ENCODE measurements at places on chromosomes 4 and X.

DNA sequence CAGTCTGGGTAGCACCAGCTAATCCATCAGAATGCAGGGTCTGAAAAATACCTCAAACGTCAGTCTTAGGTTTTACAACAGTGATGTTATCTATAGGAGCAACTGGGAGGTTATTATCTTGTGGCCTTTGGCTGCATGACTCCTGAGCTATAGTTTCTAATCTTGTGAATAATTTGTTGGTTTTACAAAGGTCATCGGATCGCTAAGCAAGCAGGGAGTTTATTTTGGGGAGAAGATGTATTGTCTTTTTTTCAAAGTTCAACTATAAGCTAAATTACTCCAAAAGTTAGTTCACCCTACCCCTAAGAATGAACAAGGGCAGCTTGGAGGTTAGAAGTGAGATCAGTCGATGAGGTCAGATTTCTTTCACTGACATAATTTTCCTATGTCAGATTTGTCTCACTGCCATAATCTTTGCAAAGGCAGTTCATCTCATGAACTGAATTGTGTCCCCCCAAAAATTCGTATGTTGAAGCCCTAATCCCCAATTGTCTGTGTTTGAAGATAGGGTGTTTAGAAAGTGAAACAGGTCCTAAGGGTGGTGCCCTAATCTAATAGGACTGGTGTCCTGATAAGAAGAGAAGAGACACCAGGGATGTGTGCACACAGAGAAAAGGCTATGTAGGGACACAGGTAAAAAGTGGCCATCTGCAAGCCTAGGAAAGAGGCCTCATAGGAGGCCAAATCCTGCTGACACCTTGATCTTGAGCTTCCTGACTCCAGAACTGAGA lies 175.8 kb upstream of the GALNT7 start:
- H3K4me3 ChIP-seq: no peak overlapping the region
- no peak overlapping the region for H3K27ac ChIP-seq
- H3K4me1 ChIP-seq: no peaks in the 10 kb centered on the region
- no peaks in the 10 kb centered on the region for H3K27me3 ChIP-seq
- no peaks in the 10 kb centered on the region for H3K36me3 ChIP-seq

DNA sequence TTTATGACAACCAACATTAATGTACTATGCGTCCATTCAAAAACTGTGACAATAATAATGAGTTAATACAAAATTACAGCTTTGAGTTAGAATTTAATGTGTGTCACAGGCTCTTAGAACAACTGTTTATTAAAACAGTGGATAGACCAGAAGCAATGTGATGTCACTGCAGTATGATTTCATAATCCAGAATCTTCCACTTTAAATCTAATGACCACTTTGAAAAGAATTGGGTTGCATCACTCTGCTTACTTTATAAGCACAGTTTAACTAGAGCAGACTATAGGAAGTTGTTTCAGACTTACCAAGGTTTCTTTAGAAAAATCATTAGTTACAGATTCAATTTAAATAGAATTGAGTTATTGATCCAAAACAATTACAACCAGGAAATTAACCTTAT lies 758.5 kb downstream of the KCTD8 start:
- H3K36me3 ChIP-seq: no peaks in the 10 kb centered on the region
- H3K27ac ChIP-seq: no peak overlapping the region
- H3K27me3 ChIP-seq: no peaks in the 10 kb centered on the region
- DNase-seq: no peak
- no peak overlapping the region for H3K4me3 ChIP-seq

- no peak overlapping the region for H3K4me3 ChIP-seq
- no peak for DNase-seq
- no peaks in the 10 kb centered on the region for H3K4me1 ChIP-seq
- no peak overlapping the region for H3K27ac ChIP-seq
- no peaks in the 10 kb centered on the region for H3K36me3 ChIP-seq
- no peaks in the 10 kb centered on the region for H3K27me3 ChIP-seq
Observed at GRCh38 chrX:132834741-132835140, 123.7 kb downstream of the HS6ST2 start.

GRCh38 chr4:123055943-123056342 lies 133.5 kb upstream of the NUDT6 start:
- no peak overlapping the region for H3K4me3 ChIP-seq
- no peak overlapping the region for H3K27ac ChIP-seq
- no peak for DNase-seq
- no peaks in the 10 kb centered on the region for H3K27me3 ChIP-seq
- no peaks in the 10 kb centered on the region for H3K36me3 ChIP-seq

DNA sequence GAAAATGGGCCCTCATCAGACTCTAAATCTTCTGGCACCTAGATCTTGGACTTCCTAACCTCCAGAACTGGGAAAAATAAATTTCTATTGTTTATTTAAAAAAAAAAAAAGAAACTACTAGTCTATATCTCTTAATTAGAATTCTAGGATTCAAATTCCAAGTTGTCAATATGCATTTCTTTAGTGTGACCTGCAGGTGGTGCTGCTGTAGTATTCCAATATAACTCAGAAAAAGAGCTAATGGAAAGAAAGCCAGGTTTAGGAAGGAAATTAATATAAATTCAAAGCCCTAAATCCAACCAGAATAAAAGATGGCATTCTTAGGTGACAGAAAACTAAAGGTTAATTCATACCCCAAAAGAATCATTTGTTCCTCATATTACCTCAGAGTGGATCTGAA lies 80.0 kb upstream of the NALF2 start:
- no peak overlapping the region for H3K27ac ChIP-seq
- no peaks in the 10 kb centered on the region for H3K27me3 ChIP-seq
- DNase-seq: no peak
- H3K4me3 ChIP-seq: no peak overlapping the region

GRCh38 chr4:89284828-89285227 lies 22.8 kb downstream of the GPRIN3 start:
- H3K27ac ChIP-seq: no peak overlapping the region
- no peak for DNase-seq
- H3K4me3 ChIP-seq: no peak overlapping the region
- no peaks in the 10 kb centered on the region for H3K36me3 ChIP-seq
- no peaks in the 10 kb centered on the region for H3K4me1 ChIP-seq
- H3K27me3 ChIP-seq: no peaks in the 10 kb centered on the region

- H3K27me3 ChIP-seq: no peaks in the 10 kb centered on the region
- H3K36me3 ChIP-seq: no peaks in the 10 kb centered on the region
- peak overlapping the region; percentile 93 for H3K27ac ChIP-seq
- peak overlapping the region; percentile 94 for H3K4me3 ChIP-seq
- DNase-seq: no peak
Observed at GRCh38 chr4:336893-337142, 796 bp upstream of the ZNF141 start.

Measured in breast epithelium (tissue), 4 donors.